Cardiac fibroblast (primary cell): ENCODE measurements at places on chromosomes 7 and 10.
A peak's percentile ranks its signal among the peaks of the same experiment; 100 is the strongest.

DNA sequence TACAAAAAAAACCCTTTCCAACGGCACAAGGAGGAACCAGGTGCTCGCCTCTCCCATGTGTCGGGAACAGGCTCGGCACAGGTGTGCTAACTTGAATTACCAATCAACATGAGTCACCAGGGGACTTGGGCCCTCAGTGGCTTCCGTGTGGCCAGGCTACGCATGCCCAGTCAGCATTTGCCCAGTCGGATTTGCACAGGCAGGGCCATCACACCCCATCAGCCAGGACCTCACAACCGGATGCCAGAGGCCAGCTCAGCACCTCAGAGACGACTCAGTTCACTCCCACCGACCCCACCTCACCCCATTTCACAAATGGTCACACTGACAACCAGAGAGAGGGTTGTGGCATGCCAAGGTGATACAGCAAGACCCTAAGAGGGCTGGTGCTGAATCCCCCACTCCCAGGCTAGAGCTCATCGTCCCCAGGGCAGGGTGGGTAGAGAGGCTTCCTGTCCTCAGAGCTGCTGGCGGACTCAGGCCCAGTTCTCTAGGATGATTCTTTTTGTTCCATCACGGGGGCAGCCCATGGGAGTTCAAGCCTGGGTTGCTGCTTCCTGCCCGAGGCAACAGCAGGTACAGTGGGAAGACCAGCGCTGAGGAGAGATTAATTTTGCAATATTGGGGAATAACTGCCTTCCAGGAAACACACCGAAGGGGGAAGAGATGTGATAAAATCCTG, 13.6 kb downstream of the ANXA11 start:
- DNase-seq, result no peak

- peak; percentile 40 for DNase-seq
Measured at GRCh38 chr10:132443605-132443982, 46.6 kb downstream of the PWWP2B start.

DNA sequence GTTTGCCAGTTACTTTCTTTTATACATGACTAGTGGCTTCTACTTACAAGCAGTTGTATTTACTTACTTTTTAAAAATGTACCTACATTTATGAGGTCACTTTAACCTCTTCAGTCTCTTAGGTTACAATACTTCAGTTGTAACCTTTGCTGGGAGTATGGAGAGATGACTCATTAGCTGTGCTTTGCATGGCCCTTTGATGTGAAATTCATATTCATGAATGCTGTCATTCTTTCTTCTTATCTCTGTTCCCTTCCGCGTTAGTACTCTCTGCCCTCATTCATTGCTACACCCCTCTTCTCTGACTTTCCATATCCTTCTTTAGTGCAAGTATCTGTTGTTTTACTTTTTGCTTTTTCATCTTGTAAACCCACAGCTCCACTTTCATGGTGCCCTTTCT, 164.3 kb downstream of the BMPER start:
- DNase-seq, result peak; percentile 39

DNA sequence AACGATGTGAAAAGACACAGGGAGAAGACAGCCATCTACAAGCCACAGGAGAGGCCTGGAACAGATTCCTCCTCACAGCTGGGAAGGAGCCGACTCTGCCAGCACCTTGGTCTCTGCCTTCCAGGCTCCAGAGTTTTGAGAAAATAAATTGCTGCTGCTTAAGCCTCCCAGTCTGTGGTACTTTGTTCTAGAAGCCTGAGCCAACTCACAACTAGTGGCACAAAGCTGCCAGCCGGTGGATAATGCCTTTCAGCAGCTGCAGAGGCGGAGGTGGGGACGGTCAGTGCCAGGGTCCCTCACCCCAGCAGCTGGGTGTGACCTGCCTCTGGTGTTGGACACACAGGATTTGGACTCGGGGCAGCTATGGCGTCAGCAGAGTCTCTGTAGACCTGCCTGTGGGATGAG, 255.4 kb upstream of the PITRM1 start:
- no peak for DNase-seq

DNA sequence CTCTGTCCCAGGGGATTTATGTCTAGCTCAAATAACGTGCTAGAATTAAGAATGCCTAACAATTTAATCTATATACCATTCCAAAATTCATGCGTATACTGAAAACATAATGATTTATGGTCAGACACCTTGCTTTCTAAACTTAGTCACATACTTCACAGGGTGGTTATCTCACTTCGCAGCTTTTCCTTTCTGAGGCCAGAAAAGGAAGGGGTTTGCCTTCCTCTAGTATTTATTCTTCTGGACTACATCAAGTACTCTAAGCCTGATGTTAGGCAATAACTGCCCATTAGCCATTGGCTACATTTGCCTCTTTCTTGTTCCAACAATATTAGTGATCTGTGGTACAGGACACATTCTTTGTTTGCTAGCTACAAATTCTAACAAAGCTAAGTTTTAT, 72.6 kb upstream of the FHIP2A start:
- no peak for DNase-seq

GRCh38 chr10:124225029-124225466, 131.7 kb upstream of the CHST15 start:
- no peak for DNase-seq

GRCh38 chr7:112283382-112283910, 77.0 kb downstream of the ZNF277 start:
- no peak for DNase-seq

DNA sequence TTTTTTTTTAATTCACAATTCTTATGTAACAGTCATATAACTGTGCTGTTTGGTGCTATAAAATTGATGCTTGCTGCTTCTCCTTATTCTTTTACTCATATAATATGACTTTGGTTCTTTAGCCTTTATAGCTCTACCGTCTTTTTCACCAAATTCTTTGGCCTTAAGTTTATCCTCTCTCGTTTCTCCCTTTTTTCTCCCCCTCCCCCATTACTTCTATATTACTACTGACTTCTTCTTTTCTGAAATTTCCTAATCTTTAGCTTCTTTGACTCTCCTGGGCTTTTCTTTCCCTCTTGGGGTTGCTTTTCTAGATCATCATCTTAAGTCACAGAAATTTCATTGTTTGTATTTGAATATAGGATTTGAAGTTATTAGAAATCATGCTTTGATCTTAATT, 3.8 kb downstream of the BCCIP start:
- DNase-seq, result no peak

- DNase-seq, result no peak
Measured at GRCh38 chr10:61338146-61338545, 115.0 kb downstream of the TMEM26 start.

- DNase-seq, result peak; percentile 48
Measured at GRCh38 chr10:20494474-20494873, 402.6 kb downstream of the NEBL start.

DNA sequence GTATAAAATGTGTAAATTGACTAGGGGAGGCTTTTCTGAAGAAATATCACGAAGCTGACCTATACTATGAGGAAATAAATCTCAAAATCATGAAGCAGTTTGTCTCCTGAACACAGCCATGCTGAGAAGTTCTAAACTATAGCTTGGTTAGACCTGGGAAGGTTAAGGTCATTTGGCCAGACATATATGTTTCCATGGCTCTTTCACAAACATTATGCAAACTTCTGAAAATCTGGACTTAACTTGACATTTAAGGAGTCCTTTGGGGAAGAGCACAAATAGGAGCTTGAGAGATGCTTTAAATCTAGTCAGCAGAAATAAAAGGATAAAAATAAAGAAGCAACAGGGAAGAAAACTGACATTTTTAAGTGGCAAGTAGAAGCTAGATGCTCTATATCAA, 115.9 kb upstream of the MEOX2 start:
- DNase-seq, result peak; percentile 49

DNA sequence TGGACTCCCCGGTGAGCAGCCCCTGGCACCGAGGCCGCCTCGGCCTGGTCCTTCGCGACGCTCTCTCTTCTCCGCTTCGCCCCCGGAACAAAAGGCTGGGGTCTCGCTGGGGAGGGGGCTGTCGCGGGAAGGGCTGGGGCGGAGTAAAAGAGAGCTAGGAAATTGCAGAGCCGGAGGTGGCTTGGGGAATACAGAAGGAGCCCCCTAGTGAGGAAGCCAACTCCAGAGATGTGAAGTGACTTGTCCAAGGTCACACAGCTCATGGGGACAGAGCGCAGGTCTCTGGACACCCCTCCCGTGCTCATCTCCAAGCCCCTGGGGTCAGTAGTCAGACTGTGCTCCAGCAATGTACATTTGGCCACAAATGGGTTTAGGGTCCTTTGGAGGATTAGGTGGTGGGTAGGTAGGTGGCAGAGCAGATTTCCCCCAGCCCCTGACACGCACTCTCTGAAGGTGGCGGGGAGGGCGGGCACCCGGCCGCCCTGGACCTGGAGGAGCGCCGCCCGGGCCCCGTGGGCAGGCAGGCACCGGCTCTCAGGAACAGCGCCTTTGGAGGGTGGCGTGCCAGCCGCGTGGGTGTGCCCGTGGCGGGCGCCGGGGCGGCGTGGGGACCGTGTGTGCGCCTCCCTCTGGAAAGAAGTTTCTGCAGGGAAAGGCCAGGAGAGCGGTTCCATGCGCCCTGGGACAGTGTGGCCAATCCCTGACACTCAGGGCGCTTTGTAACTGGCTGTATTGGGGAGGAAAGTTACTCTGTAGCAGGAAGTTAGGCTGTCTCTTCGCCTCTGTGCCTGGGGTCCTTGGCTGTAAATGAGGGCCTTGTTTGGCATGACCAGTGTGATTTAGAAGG, 910 bp downstream of the WIPF3 start:
- no peak for DNase-seq

DNA sequence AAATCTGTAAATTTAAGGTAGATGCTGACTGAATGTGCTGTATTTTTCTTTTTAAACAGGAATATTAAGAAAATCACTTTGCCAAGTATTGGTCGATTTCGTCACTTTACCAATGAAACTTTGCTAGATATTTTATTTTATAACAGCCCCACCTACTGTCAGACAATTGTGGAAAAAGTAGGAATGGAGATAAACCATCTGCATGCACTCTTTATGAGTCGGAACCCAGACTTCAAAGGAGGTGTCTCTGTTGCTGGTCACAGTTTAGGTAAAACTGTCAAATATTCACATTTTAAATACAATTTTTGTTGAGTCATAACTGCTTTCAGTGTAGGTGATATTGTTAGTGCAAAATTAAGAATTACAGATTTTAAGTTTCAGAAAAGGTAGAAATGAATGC, 25.2 kb downstream of the SEC23IP start:
- DNase-seq, result peak; percentile 21

- no peak for DNase-seq
Measured at GRCh38 chr10:42877496-42878030, 95.0 kb downstream of the BMS1 start.

- no peak for DNase-seq
Measured at GRCh38 chr7:30029696-30030095, 1.5 kb downstream of the PLEKHA8 start.
